ENCODE measurements at places on chromosomes 1 and 21. TPM values are rescaled to one million over a fixed set of nuclear protein-coding genes. Genes with fewer than 3 reads are reported as not detected.
A peak's percentile ranks its signal among the peaks of the same experiment; 100 is the strongest.

Gene ARHGEF16
- total RNA-seq: 1.1 TPM

- no peaks in the 10 kb centered on the region for H3K36me3 ChIP-seq
- no peak overlapping the region for H3K27ac ChIP-seq
- DNase-seq: no peak
- no peak overlapping the region for H3K4me3 ChIP-seq
- no peaks in the 10 kb centered on the region for H3K27me3 ChIP-seq
These were observed 15.3 kb downstream of the NPHP4 start for GRCh38 chr1:5976726-5977493.

GRCh38 chr1:192157067-192157466 lies 1.2 kb upstream of the RGS18 start:
- H3K4me3 ChIP-seq: no peak overlapping the region
- DNase-seq: no peak
- no peaks in the 10 kb centered on the region for H3K36me3 ChIP-seq

- no peak overlapping the region for H3K4me3 ChIP-seq
- H3K36me3 ChIP-seq: no peaks in the 10 kb centered on the region
- DNase-seq: no peak
- H3K27me3 ChIP-seq: no peaks in the 10 kb centered on the region
These were observed 77.6 kb downstream of the MATN1 start for GRCh38 chr1:30645807-30646206.

GRCh38 chr21:39061766-39062165 lies 121.5 kb downstream of the PSMG1 start:
- DNase-seq: no peak
- no peaks in the 10 kb centered on the region for H3K4me1 ChIP-seq
- H3K27me3 ChIP-seq: no peaks in the 10 kb centered on the region
- no peak overlapping the region for H3K27ac ChIP-seq
- H3K36me3 ChIP-seq: no peaks in the 10 kb centered on the region

DNA sequence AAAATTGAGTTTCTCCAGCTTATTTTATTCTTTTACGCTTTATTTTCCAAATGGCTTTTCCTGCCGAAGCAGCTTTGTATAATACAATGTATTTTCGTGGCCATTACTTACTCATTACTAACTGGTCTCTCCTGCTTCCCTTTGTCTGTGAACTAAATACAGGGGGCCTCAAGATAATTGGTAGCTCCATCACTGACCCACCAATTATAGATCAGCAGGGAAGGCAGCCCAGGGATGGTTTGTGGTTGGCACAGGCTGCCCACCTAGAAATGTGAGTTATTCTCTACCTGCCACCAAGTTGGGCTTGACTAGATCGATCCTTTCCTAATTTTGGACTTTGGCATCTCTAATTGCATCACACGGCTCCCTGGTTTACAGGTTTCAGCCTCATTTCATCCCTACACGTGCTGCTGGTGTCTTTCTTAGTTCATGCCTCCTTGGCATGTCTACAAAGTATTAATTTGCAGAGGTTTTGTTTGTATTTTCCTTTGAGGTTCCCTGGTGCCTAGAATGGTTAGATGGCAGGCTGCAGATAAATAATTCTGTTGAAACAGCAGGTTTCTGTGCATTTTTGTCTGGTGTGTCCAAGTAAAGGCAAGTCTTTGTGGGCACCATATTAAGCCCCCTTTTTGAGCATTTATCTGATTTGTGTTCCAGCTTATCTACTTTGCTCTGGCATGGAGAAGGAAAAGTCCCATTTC lies 35.2 kb downstream of the PEX14 start:
- no peak overlapping the region for H3K4me3 ChIP-seq
- H3K27ac ChIP-seq: no peak overlapping the region
- H3K4me1 ChIP-seq: peaks cover 2% of the 10 kb centered on the region
- H3K27me3 ChIP-seq: no peaks in the 10 kb centered on the region
- H3K36me3 ChIP-seq: no peaks in the 10 kb centered on the region

Gene NBPF6
- not detected for total RNA-seq

- no peaks in the 10 kb centered on the region for H3K4me1 ChIP-seq
- no peak overlapping the region for H3K27ac ChIP-seq
- DNase-seq: no peak
- no peaks in the 10 kb centered on the region for H3K36me3 ChIP-seq
- no peaks in the 10 kb centered on the region for H3K27me3 ChIP-seq
- H3K4me3 ChIP-seq: no peak overlapping the region
These were observed 5.4 kb downstream of the ARTN start for GRCh38 chr1:43938892-43939587.

GRCh38 chr1:39623053-39623452 lies 16.4 kb downstream of the HEYL start:
- no peak overlapping the region for H3K4me3 ChIP-seq
- no peak for DNase-seq
- peaks cover 8% of the 10 kb centered on the region for H3K4me1 ChIP-seq

DNA sequence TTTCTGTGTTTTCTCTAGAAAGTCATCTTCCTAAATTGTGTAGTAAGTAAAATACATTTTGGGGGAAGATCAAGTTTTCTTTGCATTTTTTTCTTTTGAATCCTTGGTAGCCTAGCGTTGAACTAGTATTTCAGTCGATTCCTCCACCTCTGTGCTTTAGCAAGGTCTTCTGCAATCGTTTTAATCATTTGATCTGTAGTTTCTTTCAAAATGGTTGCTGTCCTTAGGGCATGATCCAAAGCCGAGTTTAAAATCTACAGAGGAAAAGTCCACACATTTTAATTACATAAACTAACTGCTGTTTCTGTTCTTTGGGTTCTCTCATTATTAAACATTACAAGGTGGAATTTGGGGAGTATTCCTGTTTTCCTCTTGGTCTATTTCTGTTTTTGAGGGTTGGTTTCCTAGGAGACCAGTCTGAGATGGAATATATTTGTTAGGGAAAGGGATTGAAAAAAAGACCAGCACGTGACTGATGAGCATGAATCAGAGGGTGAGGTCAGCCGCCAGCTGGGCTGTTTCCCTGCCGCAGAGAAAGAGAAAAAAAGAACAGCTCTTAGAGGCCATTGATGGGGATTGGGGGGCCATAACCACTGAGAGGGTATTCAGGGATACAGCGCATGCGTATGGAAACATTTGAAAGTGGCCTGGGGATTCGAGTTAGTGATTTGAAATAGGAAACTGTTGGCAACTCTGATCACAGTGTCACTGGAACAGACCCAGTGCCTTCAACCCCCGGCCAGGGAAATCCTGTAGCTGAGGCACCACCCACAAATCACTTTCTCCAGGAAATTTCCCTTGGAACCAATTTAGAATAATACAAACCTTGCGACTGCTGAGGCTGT lies 40.6 kb downstream of the AKNAD1 start:
- H3K36me3 ChIP-seq: no peaks in the 10 kb centered on the region
- DNase-seq: peak; percentile 86
- H3K4me1 ChIP-seq: peaks cover 14% of the 10 kb centered on the region
- H3K4me3 ChIP-seq: peak overlapping the region; percentile 22

Gene SERTAD4
- total RNA-seq: 3.8 TPM

DNA sequence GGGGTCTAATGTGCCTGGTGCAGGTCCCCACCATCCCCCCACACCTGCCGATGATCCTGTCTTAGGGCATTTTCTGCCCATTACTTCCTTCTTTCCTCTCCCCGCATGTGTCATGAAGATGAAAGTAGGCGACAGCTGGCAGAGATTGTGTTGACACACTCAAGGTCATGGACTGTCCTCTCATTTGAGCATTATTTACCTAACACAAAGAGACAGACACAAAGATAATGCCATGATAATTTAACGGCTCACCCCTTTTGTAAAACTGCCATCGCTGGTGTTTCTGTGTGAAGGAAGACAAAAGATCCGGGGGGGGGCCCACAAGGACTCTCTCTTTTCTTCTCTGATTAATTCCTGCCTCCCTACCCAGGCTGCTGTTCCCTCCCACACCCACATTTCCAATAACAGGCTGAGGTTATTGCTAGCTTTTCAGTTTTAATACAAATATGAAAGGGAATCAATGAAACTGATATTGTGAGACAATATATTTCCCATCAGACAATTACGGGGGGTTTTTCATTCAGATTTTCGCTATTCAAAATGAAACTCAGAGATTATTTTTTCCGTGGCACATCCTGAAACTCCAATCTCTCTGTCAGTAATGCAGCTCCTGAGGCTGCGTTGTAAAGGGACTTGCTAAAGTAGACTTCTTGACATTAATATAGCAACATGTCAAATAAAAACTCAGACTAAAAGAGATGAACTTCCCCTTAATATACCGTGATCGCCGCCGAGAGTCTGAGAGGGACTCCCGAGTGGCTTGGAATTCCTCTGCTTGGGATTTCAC lies 561.1 kb downstream of the NPHP4 start:
- no peak overlapping the region for H3K27ac ChIP-seq
- H3K27me3 ChIP-seq: no peaks in the 10 kb centered on the region
- no peak overlapping the region for H3K4me3 ChIP-seq
- DNase-seq: no peak
- H3K36me3 ChIP-seq: no peaks in the 10 kb centered on the region
- no peaks in the 10 kb centered on the region for H3K4me1 ChIP-seq

DNA sequence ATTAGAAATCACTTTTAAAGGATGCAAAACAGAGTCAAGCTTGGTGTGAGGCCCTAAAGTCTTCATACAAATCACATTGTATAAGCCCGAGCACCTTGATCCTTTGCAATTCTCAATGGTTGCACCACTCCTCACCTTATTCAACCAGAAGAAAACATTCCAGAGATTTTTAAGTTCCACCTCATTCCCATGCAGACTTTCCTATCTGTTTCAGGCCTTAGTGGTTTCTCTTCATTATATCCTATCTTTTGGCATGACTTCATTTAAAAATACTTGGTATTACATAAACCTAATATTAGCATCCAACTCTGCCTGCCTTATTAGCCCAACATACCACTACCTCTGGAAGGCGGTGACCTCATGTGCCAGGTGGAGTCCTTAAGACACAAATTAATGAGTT lies 9.3 kb upstream of the GREM2 start:
- H3K27me3 ChIP-seq: no peaks in the 10 kb centered on the region
- H3K4me3 ChIP-seq: no peak overlapping the region
- DNase-seq: no peak
- H3K36me3 ChIP-seq: no peaks in the 10 kb centered on the region

- H3K27me3 ChIP-seq: no peaks in the 10 kb centered on the region
- H3K4me1 ChIP-seq: no peaks in the 10 kb centered on the region
- H3K27ac ChIP-seq: no peak overlapping the region
- no peak overlapping the region for H3K4me3 ChIP-seq
- no peaks in the 10 kb centered on the region for H3K36me3 ChIP-seq
- no peak for DNase-seq
These were observed 50.1 kb downstream of the NENF start for GRCh38 chr1:212482637-212483441.

DNA sequence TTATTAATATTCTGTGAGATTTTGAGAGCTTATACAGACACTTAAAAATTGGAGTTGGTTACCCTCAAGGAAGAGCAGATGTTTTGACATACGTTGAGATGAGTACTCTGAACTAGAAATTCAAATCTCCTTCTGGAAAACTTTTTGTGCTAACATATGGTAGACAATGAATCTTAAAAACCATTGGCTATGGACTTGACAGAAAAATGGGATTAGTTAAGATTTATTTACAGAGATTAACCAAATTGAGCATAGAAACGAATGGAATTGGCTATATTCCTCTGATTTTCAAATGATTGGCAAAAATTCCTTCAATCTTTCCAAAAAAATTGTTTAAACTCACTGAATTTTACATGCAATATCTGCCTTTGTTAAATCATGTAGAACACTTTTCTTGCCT lies 1392.9 kb downstream of the BRINP3 start:
- H3K4me1 ChIP-seq: no peaks in the 10 kb centered on the region
- H3K4me3 ChIP-seq: no peak overlapping the region
- H3K27me3 ChIP-seq: no peaks in the 10 kb centered on the region
- H3K36me3 ChIP-seq: no peaks in the 10 kb centered on the region
- DNase-seq: no peak

Gene TNFAIP8L2
- 2.2 TPM for total RNA-seq

DNA sequence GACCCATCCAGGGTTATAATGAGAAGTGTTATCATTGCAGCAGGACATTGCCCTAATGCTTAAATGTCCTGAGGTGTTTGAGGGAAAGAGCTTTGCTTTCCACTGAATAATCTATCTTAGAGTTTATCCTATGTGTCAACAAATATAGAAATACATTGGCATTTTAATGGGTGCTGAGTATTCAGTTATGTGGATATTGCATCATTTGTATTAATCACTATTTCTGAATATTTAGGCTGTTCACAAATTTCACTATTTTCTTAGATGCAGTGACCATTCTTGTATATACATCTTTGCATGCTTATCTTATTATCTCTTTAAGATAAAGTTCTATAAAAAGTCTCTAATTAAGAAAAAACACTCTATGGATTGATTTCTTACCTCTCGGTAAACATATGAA lies 18.2 kb downstream of the TRIM67 start:
- H3K36me3 ChIP-seq: no peaks in the 10 kb centered on the region
- no peak overlapping the region for H3K27ac ChIP-seq
- no peak for DNase-seq
- no peaks in the 10 kb centered on the region for H3K4me1 ChIP-seq
- no peak overlapping the region for H3K4me3 ChIP-seq

DNA sequence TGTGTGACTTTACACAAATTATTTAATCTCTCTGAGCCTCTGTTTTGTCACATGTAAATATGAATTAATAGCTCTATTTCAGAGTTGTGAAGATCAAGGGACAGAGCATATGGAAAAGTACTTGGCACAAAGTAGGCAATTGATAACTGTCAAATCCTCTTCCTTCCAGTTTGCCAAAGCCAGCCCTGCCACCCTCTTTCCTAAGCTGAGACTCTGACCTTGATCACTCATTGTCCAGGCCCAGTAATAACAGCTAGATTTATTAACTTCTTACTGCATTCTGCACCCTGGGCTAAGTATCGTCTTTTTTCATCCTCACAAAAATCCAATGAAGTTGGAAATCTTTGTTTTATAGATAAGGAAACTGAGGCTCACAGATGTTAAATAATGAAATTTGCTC lies 70.8 kb upstream of the ATP1A1 start:
- no peak overlapping the region for H3K4me3 ChIP-seq
- H3K27ac ChIP-seq: no peak overlapping the region
- H3K27me3 ChIP-seq: no peaks in the 10 kb centered on the region
- no peaks in the 10 kb centered on the region for H3K4me1 ChIP-seq
- H3K36me3 ChIP-seq: no peaks in the 10 kb centered on the region

DNA sequence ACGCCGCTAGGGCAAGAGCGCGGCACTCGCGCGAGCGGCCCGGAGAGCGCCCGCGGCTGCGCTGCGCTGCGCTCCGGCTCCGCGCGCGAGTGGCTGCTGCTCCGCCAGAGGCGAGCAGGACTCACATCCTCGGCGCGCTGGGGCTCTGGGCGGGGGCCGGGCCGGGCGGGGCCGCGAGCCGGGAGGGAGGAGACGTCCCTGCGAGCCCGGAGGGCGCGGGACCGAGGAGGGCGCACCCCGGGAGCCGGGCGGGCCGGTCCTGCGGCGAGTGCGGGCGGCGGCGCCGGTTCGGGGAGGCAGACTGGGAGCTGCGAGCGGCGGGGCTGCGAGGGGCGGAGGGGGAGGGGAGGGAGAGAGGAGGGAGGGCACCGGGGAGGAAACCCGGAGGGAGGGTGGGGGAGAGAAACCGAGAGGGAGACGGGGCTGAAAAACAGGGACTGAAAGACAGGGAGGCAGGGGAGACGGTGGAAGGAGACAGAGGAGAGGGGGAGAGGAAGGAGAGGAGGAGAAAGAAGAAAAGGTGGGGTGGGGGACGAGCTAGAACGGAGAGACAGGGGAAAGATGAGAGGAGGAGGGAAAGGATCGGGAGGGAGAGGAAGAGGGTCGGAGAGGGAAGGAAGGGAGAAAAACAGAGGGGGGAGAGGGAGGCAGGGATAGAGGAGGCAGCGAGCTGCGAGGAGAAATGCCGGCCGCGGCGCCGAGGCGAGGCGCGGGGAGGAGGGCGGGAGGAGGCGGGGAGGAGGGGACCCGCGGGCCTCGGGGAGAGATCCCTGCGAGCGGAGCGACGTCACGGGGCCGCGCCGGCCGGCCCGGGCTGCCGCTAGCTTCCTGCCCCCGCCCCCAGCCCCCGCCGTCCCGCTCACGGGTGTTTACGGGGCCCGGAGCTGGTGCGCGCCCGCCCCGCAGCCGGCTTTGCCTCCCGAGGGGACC lies at the start of gene CAMK2N1:
TSS of gene CAMK2N1 (minus strand) at position 684 of the 930 bp plus-strand sequence. CDS start 831 bp downstream, outside the sequence.
- no peaks in the 10 kb centered on the region for H3K36me3 ChIP-seq
- DNase-seq: peak; percentile 86
- peak within 1 kb of the TSS; percentile 81 for H3K4me3 ChIP-seq
- H3K27me3 ChIP-seq: no peaks in the 10 kb centered on the region
- H3K27ac ChIP-seq: peak within 1 kb of the TSS; percentile 88
